ENCODE measurements at places on chromosomes 2 and 18. TPM values are rescaled to one million over a fixed set of nuclear protein-coding genes. Genes with fewer than 3 reads are reported as not detected.

BMP10 gene
- total RNA-seq: not detected

TLX2 gene
- not detected for total RNA-seq

SCYGR4 gene
- total RNA-seq: not detected

UGGT1 gene
- total RNA-seq: 120 TPM

ASPRV1 gene
- not detected for total RNA-seq

PARD6G gene
- total RNA-seq: 0.54 TPM

IL1RL2 gene
- total RNA-seq: 1.7 TPM

CKAP2L gene
- 26.4 TPM for total RNA-seq

GEN1 gene
- total RNA-seq: 51.2 TPM

RESP18 gene
- not detected for total RNA-seq

CABLES1 gene
- 7.4 TPM for total RNA-seq

UGT1A9 gene
- not detected for total RNA-seq

KIF1A gene
- under 0.01 TPM for total RNA-seq

NFATC1 gene
- 3.0 TPM for total RNA-seq

SLC9A2 gene
- under 0.01 TPM for total RNA-seq

CIB4 gene
- total RNA-seq: not detected

TEKT4 gene
- not detected for total RNA-seq

CRYBA2 gene
- not detected for total RNA-seq

PLCD4 gene
- 1.2 TPM for total RNA-seq

TM4SF20 gene
- 0.57 TPM for total RNA-seq

SNORC gene
- 0.72 TPM for total RNA-seq

TUBB8B gene
- total RNA-seq: not detected

MYO7B gene
- not detected for total RNA-seq

TUBA4B gene
- total RNA-seq: not detected

DCDC2C gene
- not detected for total RNA-seq

RPRM gene
- not detected for total RNA-seq

MAP3K19 gene
- not detected for total RNA-seq

CROCC2 gene
- total RNA-seq: 0.41 TPM

L3MBTL4 gene
- total RNA-seq: not detected

HMSD gene
- total RNA-seq: 0.09 TPM

ZNF892 gene
- total RNA-seq: 4.9 TPM

PTGR3 gene
- 43.3 TPM for total RNA-seq

LIMS4 gene
- 4.7 TPM for total RNA-seq

ADAM23 gene
- total RNA-seq: 7.8 TPM

DLX1 gene
- total RNA-seq: 0.41 TPM

EML6 gene
- 0.49 TPM for total RNA-seq

SPDYA gene
- total RNA-seq: 6.5 TPM

RANBP2 gene
- total RNA-seq: 81.6 TPM

CCBE1 gene
- total RNA-seq: 16.2 TPM

LAPTM4A gene
- 251 TPM for total RNA-seq

CDK5R2 gene
- total RNA-seq: not detected

NPHP1 gene
- total RNA-seq: 11.9 TPM

IL36G gene
- not detected for total RNA-seq

ALK gene
- total RNA-seq: 0.27 TPM

TSPYL6 gene
- 0.25 TPM for total RNA-seq

NYAP2 gene
- total RNA-seq: not detected

KCNIP3 gene
- total RNA-seq: 2.9 TPM

ATP8B1 gene
- 11.2 TPM for total RNA-seq

ALKAL2 gene
- 1.3 TPM for total RNA-seq

FOXI3 gene
- total RNA-seq: not detected

NLRC4 gene
- not detected for total RNA-seq

HOXD12 gene
- not detected for total RNA-seq

EXOC6B gene
- 28.4 TPM for total RNA-seq

PPP1CB gene
- 330 TPM for total RNA-seq

PJVK gene
- total RNA-seq: 1.6 TPM

GPATCH11 gene
- total RNA-seq: 14.0 TPM

KCNJ13 gene
- total RNA-seq: not detected

HK2 gene
- 20.0 TPM for total RNA-seq

Measured in fibroblast of the aortic adventitia (primary cell).